ENCODE measurements at places on chromosomes 5 and 9.

- DNase-seq: no peak
Measured at GRCh38 chr5:162407614-162408013, 340.0 kb downstream of the GABRG2 start.

DNA sequence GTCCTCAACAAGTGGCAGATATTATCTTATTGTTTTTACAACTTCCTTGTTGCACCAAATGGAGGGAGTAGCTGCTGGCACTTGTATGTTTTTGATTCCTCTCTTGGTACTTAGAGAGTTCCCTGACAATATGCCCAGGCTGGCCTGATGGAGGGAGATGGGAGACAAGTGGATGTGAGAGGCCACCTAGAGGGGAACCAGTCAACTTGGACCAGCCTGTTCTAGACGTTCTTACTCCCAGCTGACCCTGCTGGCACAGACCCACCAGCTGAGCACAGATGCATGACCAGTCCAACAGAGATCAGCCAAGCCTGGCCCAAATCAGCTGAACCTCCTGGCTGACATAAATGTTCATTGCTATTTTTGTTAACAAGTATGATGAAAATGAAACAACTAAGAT lies 60.9 kb upstream of the GDNF start:
- no peak for DNase-seq

GRCh38 chr5:139282197-139282557 lies 11.4 kb upstream of the MATR3 start:
- no peak for DNase-seq

GRCh38 chr9:114434878-114435311 lies 47.1 kb upstream of the AKNA start:
- DNase-seq: no peak

- DNase-seq: no peak
Measured at GRCh38 chr9:80664327-80665210, 1024.8 kb downstream of the TLE1 start.

GRCh38 chr5:94613583-94613982 lies 4.8 kb downstream of the KIAA0825 start:
- peak; percentile 43 for DNase-seq

GRCh38 chr5:1008451-1009358 lies at the start of gene NKD2:
Gene NKD2, plus strand, starts transcription at chr5:1008802. Its CDS starts 256 bp downstream, at chr5:1009058.
- no peak for DNase-seq

- DNase-seq: no peak
Measured at GRCh38 chr5:163496286-163496685, 9.1 kb upstream of the MAT2B start.

GRCh38 chr5:6770826-6771607 lies 57.8 kb downstream of the TENT4A start:
- no peak for DNase-seq

DNA sequence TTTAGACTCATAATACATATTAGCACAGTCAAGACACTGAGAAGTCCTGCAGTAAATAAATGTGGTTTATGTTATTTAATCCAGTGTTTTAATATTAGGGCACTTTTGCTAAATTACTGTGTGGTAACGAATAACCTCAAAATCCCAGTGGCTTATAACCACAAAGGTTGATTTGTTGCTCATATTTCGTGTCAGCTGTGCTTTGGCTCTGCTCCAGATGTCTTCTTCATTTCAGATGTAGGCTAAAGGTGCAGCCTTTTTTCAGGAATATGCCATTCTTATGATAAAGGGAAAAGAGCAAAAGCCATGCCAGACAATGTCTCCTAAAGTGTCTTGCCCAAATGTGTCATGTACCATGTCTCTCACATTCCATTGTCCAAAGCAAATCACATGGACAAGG lies 144.8 kb downstream of the BRINP1 start:
- no peak for DNase-seq

DNA sequence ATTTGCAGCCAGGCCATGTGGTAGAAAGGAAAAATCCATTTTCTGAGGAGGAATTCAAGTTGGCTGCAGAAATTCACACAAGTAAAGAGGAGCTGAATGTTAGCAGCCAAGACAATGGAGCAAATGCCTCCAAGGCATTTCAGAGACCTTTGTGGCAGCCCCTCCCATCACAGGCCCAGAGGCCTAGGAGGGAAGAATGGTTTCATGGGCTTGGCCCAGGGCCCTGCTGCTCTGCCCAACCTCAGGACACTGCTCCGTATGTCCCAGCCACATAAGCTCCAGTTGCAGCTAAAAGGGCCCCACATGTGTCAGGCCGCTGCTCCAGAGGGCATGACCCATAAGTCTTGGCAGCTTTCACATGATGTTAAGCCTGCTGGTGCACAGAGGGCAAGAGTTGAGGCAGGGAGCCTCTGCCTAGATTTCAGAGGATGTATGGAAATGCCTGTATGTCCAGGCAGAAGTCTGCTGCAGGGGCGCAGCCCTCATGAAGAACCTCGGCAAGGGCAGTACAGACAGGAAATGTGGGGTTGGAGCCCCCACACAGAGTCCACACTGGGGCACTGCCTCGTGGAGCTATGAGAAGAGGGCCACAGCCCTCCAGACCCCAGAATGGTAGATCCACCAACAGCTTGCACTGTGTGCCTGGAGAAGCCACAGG lies 144.2 kb upstream of the EPB41L4A start:
- no peak for DNase-seq

DNA sequence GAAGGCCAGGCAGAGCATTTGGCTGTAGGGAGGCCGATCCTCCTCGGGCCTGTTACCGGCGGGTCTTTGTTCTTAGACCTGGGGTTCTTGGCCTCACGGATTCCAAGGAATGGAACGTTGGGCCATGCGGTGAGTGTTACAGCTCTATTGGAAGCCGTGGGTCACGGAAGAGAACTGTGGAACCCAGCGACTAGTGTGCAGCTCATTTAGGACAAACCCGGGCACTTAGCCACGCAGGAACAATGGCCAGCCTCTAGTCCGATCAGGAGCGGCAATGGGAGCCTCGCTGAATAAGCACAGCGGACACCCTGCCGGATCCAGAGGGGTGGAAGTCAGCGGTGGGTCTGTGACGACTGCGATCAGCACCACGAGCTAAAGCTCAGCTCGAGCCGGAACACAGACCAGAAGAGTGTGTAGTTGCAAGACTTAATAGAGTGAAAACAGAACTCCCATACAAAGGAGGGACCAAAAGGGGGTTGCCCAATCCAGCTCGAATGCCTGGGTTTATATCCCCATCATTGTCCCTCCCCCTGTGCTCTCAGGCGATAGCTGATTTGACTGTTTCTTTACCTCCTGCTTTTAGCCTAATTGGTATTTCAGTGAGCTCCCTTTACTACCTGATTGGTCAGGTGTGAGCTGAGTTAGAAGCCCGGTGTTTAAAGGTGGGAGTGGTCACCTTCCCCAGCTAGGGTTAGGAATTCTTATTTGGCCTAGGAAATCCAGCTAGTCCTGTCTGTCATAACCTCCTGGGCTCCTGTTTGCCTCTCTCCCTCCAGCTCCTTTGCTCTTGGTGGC lies 53.7 kb upstream of the RPL26L1 start:
- no peak for DNase-seq

DNA sequence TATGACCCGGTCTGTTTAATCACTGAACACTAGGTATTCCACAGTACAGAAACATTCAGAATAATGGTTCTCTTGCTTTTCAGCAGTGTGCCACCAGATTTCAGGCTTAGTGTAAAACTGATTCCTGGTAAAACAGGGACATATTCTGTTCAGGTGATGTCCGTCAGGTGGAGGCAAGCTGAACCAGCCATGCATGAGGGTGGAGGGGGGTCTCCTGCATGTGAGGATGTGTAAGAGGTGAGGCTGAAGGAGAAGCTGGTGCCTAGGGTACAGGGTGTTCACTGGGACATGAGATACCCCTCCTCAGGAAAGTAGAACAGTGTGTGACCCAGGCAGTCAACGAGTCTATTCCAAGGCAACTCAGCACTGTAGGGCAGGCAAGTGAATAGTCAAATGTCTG lies 563.9 kb downstream of the BNC2 start:
- DNase-seq: no peak

GRCh38 chr9:114588210-114588609 lies 641 bp downstream of the ATP6V1G1 start:
- DNase-seq: peak; percentile 26

GRCh38 chr9:123778232-123778902 lies 151.6 kb downstream of the DENND1A start:
- no peak for DNase-seq

GRCh38 chr9:8855046-8855445 lies 1055.5 kb upstream of the DMAC1 start:
- no peak for DNase-seq

DNA sequence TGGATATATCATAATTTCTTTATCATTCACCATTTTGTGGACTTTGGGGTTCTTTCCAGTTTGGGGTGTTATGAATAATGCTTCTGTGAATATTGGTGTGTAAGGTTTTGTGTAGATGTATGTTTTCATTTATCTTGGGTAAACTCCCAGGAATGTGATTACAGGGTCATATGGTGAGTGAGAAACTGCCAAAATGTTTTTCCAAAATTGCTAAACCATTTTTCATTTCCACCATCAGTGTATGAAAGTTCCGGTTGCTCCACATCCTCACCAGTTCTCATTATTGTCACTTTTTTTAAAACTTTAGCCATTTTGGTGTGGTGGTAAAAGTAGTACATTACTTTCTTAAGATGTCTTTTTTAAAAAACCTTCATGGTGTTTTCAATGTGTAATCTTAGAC lies 152.9 kb downstream of the NIPBL start:
- no peak for DNase-seq

- DNase-seq: no peak
Measured at GRCh38 chr9:76610011-76610352, 151.0 kb downstream of the GCNT1 start.

DNA sequence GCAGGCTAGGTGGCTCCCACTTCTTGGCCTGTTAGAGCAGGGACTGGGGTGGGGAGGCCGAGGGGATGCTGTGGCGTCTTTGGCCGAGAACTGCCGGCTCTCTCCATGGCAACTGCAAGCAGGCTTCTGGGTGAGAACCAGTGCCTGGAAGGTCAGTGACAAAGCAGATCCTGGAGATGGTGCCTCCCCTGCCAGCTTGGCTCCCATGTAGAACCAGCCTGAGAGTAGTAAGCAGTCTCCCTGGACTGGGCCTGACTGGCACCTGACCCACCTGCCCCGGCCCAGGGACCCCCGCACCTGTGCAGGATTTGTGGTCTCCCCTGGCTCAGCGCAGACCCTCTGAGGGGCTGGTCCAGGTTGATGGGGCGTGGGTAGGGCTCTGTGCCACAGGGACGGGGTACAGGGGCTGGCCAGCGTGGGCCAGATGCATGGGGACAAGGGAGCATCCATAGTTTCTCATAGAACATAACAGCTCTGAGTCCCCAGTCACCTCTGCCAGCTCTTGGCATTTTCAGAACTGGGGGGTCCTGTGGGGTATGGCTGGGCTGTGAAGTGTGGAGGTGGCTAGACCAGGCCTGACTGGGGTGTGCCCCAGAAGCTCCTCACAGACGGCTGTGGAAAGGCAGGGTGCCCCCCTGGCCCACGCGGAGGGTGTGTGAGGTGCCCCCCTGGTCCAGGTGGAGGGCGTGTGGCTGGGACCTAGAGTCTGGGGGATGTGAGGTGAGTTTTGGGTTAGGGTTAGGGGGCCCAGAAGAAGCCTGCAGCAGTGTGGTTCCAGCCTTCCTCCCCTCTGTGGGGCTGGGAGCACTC lies 22.2 kb downstream of the CACNA1B start:
- DNase-seq: no peak

- DNase-seq: no peak
Measured at GRCh38 chr9:93711002-93711401, 134.6 kb downstream of the PHF2 start.

DNA sequence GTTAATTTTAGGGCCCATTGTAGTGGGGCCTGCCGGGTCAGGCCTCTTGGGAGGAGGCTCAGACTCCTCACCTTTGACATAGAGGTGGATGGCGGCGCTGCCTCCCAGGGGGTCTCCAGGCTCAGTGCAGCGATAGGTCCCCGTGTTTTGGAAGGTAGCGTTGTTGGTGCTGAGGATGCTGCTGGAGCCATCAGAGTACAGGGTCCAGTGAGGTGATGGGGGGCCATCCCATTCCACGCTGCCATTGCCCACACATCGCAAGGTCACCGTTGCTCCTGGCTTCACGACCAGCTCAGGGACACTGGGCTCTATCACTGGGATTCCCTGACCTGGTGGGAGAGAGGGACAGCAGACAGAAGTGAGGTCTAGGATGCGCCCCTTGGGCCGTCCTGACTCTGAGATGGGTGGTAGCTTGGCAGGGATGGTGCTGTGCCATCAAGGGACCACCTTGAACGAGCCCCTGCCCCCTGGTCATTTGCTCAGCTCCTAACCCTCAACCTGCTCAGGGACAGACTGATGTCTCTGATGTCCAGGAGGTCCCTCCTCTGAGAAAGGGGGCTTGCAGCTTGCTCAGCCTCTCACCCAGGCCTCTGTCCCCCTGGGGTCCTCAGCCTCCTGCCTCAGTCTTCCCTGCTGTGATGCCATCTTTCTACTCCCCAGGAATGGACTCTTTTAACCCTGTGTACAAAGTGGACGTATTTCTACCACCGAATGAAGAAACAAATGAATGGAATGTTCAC lies 5.5 kb downstream of the CSF1R start:
- DNase-seq: no peak

GRCh38 chr9:111728617-111729366 lies 65.9 kb downstream of the SHOC1 start:
- DNase-seq: no peak

DNA sequence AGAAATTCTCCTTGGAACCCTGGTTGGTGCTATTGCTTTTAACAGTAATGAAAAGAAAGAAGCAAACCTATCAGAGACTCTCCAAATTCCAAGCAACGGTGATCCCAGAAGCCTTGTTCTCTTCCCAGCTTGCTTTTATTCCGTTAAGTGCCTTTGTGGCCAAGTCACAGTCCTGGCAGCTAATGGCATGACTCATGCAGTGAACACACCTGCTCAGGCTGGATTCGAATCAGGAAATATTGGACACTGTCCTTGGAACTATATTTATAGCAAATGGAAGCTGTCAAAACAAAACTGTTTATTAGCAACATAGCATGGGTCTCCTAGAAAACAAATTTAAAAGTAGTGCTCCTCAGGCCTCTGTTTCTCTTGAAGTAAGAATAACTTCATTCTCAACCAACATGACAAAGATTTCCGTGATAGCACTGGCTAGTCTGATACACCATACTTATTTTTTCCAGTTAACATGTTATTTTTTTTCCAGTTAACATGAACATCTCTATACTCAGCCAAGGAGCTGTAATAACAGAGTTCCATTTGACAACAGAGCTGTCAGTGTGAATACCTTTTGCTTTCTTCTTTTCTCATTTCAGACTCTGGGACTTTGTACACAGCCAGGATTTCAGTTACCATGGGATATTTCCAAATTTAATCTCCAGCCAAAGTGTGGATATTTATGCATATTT lies 502.4 kb downstream of the GADD45G start:
- no peak for DNase-seq

GRCh38 chr5:181052672-181053487 lies 12.8 kb downstream of the BTNL9 start:
- DNase-seq: no peak

GRCh38 chr9:8456344-8456743 lies 656.8 kb upstream of the DMAC1 start:
- DNase-seq: no peak

- DNase-seq: no peak
Measured at GRCh38 chr5:97425511-97425910, 242.5 kb upstream of the RIOK2 start.
